NCI-H1092 (cell line): ENCODE measurements at places on chromosomes 6 and 20.

GRCh38 chr6:148867862-148868261 lies 121.0 kb downstream of the UST start:
- no peak for DNase-seq

GRCh38 chr6:132643547-132643946 lies 15.4 kb downstream of the TAAR1 start:
- DNase-seq = no peak

DNA sequence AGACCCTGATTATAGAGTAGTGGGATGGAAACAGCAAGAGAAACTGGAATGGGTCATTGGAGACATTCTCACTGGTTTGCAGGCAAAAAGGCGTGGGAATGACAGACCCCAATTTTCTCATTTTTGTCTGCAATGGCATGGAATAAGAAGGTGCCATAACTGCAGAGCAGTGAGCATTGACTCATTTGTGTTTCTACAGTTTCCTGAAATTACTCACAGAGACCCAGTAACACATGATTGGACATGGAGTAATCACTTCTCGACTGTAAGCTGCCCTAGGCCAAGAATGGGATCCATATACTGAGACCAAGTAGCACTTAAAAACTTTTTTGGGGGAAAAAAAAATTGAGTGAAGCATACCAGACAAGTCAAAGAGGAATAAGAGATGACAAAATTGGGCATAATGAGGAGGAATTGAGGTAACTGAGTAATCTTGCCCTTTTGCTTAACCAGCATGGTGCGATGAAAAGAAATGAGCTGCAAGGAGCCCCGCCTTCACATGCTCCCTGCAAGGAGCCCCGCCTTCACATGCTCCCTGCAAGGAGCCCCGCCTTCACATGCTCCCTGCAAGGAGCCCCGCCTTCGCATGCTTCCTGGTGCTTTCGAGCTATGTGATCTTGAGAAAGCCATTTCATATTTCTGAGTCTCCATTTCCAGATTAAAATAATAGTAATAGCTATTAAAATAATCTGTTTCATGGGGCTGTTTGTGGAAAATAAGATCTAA lies 44.1 kb downstream of the NHSL1 start:
- no peak for DNase-seq

- DNase-seq = no peak
Measured at GRCh38 chr6:56749632-56750151, 107.0 kb upstream of the DST start.

GRCh38 chr20:18005990-18006364 lies 37.2 kb downstream of the MGME1 start:
- no peak for DNase-seq

DNA sequence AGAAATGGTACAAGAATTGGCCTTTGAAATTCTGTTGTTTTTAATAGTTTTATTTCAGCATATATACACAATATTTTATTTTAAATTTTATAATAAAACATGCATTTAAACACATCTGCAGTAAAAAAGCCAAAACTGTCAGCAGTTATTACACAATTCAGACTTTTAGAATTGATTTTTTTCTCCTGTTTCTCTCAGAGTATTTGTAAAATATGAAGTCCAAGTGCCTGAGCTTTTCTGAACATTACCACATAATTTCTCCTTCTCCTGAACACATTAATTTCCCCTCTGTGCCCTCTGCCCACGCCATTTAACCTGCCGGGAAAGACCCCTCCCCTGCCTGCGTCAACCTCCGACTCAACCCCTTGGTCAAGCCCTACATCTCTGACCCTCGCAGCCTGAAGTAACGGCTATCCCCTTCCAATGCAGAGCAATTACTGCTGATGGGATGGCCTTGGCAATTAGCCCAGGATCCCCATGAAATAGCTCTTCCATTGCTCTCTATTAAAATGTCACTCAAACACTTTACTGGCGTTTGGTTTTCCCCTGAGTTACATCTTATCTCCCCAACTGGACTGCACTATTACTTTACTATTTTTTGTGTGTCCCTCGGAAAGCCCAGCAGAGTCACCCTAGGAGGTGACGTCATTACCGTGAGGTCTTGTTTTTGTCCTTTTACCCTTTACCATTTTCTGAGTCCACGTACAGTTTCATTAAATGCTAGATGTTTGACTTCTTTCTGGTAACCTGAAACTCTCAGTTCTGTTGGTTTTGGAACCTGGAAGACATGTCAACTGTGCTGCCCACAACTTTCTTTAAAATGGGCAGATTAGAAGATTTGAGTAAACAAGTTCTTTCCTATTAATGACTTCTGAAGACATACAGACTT lies 146.7 kb upstream of the TAB2 start:
- peak; percentile 33 for DNase-seq

GRCh38 chr20:34420146-34420545 lies 57.1 kb downstream of the ITCH start:
- DNase-seq = no peak

- no peak for DNase-seq
Measured at GRCh38 chr20:10549511-10549910, 114.4 kb downstream of the SLX4IP start.

DNA sequence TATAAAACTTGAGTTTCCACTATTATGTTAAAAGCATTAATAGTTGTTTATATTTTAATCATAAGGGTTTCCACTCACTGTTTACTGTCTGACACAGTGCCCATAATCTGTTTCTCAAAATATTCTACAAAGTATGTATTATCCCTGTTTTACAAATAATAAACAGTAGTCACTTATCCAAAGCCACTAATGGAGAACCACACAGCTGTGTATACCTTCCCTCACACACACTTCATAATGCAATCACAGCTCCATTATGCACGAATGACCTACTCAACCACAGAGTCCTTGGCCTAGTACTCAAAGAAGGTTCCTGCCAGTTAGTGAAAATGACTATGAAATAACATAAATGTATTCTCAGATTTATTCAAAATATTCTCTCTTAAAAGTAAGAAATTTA lies 103.1 kb downstream of the EPB41L2 start:
- DNase-seq = no peak

GRCh38 chr6:130314271-130314670 lies 51.5 kb upstream of the TMEM200A start:
- DNase-seq = no peak

DNA sequence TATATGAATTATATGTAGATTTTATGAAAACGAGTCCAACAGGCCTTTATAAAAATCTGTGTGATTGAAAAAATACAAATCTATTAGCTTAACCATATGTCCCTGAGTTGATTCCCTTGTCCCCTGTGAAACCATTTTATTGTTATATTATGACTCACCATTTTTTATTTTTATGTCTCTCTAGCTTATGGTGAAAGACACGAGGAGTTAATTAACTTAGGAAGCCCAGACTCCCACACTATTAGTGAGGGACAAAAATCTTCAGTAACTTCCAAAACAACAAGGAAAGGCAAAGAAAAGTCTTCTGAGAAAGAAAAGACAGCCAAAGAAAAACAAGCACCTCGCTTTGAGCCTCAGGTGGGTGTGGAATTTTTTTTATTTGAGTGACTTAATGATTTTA lies 183.1 kb downstream of the ADGB start:
- DNase-seq = no peak

- no peak for DNase-seq
Measured at GRCh38 chr6:117491916-117492315, 9.4 kb downstream of the DCBLD1 start.

DNA sequence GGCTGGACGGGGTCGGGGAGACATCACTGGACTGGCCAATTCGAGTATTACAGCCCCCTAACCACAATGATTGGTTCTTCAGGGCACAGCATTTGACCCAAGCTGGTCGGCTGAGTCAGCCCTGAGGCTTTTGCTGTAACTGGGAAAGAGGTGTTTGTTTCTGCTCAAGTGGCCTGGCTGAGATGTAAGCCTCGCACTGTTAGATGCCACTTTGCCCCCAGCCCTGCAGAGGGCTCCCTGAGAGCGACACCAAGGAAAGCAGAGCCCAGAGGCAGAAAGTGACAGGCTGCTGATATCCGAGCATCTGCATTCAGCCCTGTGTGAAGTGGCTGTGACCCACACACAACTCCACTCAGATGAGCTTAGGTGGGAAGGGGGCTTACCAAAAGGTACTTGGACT lies 19.4 kb downstream of the ERGIC3 start:
- DNase-seq = peak; percentile 26

GRCh38 chr6:90420500-90420899 lies 123.9 kb upstream of the BACH2 start:
- DNase-seq = no peak

DNA sequence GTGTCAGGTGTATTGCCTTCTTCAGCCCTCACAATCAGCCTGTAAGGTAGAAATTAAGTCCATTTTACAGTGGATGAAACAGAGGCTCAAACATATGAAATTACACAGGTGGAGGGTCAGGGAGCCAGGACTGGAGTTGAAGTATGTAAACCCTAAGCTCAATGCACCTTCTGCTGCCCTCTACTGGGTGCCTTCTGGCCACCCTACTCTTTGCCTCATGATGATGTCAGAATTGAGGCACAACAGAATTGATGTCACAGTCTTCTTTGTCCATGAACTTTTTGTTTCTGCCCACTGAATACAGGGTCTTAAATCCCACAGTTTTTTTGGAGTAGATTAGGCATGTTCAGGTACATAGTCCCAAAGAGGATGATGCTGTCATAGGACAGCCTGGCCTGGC lies 400.8 kb upstream of the CHD6 start:
- no peak for DNase-seq

DNA sequence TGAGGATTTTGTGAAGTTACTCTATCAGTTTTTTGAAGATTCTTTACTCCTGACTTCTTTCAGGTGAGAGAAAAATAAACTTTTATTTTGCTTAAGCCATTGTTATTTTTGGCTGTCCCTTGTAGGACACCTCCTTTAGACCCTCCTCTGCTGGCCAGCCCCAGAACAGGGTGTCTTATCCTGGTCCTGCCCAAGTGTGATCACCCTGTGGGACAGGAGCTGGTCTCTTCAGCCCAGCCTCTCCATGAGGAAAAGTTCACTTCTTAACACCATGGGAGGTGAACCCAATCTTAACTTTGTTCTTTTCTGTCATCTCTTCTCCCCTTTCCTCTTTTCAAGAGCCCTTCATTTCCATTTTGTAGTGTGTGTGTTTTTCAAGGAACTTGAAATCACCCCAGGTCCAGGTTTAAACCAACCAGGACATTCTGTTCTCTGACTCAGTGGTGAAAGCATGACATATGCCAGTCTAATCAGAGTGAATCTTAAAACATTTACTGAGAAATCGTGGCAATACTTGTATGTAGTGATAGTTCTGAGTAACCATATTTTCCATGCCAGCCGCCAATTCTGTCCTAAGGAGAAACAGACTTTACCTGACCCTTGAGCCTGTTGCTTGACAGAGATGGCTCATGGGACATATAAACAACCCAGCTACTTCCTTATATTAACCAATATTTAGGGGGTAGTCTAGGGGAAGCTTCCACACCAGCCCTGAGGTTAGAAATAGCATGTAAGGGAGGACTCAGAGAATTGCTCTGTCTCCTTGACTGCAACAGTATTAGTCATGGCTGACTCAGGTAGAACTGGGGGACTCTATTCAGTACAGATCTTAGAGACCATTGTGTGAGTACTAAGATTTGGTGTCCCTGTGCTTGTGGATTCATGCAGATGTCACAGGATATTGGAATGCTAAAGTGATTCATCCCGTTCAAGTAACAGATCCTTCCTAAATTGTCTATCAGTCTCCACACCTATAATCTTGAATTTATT lies 48.8 kb downstream of the FLRT3 start:
- no peak for DNase-seq

DNA sequence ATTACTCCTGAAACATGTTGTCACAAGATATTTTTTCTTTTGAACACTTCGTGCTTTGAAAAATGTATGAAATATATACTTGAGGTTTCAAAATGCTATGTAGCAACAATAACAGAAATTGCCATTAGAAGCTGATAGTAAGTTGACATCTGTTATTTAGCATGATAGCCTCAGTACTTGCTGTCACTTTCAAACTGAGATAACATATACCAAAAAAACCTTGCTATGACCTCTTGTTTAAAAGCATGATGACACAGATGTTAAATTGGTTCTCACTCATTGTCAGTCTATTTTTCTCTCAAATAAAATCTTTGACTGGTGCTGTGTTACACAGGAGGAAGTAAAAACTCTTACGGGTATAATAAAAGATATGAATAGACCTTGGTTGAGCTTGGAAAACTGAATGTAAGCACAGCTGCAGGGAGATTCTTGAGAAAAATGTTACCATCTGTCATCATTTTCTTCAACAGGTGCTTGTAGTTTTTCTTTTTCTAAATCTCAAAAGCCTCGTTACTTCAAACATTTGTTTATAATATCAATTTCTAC lies 18.6 kb downstream of the MOXD1 start:
- DNase-seq = no peak

- DNase-seq = no peak
Measured at GRCh38 chr6:116359835-116360234, 10.9 kb upstream of the DSE start.

- DNase-seq = no peak
Measured at GRCh38 chr6:96301781-96302180, 219.8 kb upstream of the UFL1 start.

GRCh38 chr6:38572186-38572813 lies 67.4 kb downstream of the BTBD9 start:
- DNase-seq = no peak

DNA sequence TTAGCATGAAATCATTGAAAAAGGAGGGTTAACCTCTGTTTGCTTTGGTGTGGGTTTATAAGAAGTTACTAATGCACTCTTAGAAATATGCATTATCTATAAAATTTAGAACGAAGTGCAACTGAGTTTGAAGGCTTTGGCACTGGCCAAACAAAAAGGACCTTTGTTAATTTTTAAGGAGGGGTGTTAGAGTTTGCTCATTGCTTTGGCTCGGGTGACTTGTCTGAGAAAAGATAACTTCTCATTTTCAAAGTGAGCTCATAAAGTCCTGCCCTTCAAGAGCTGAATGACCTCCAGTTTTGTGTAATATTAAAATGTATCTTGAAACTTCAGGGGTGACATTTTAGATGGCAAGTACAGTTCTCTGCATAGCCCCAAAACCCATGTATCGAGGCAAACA lies 25.9 kb downstream of the NEDD9 start:
- DNase-seq = no peak

GRCh38 chr6:84549917-84550316 lies 214.5 kb downstream of the TBX18 start:
- DNase-seq = no peak

DNA sequence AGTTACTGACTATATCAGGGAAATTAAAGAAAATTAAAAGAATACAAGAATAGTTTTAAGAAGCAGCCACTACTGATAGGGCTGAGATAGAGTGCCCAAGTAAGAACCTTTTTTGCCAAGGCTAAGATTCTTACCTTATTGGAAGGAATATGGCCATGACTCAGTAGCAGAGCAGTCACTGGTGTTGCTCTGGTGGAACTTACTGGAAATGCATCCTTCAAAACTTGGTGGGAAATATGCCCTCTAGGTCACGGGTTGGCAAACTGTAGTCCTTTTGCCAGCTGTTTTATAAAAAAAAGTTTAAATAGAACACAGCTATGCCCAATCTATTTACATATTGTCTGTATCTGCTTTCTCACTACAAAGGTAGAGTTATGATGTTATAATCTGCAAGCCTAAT lies 6.0 kb downstream of the HSF2 start:
- no peak for DNase-seq

- DNase-seq = no peak
Measured at GRCh38 chr6:116247285-116247684, 6.6 kb downstream of the TSPYL4 start.

GRCh38 chr6:35056952-35057351 lies 84.2 kb downstream of the TCP11 start:
- DNase-seq = no peak
